ENCODE measurements at places on chromosomes 1 and 21.

DNA sequence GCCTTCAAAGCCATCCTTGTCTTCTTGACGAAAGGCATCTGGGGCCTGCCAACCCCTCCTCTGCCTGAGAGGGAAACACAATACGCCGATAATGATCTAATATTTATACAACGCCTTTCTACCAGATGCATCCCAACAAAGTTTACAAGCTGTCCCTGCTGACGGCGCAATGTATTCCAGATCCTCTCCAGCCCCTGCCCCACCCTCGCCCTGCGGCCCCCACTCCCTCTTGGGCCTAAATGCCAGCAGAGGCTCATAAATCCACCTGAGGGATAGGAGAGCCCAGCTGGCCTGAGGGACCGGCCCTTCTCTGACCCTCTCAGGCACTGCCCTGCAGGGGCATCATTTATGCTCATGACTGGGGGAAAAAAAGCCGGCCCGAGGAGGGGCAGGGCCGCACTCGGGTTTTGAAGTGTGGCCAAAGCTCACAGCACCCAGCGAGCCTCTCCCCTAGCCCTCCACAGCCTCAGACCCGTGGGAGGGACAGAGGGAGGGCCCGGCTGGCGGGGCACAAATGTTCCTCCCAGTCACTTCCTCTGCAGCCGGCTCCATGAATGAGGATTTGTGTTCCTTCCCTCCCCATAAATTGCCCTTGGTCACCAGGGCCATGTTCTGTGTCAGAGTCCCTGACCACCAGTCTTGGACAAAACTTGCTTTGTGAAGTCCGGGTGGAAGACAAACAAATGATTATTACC lies 140.3 kb downstream of the FOXD2 start:
- peak; percentile 79 for DNase-seq

- DNase-seq = no peak
Observed at GRCh38 chr1:171622152-171622462, at the start of gene MYOCOS. Gene MYOCOS (plus strand): TSS chr1:171622243. CDS start chr1:171623884, 1,641 bp downstream.

GRCh38 chr1:171787686-171788480 lies 6.4 kb downstream of the METTL13 start:
- no peak for DNase-seq

DNA sequence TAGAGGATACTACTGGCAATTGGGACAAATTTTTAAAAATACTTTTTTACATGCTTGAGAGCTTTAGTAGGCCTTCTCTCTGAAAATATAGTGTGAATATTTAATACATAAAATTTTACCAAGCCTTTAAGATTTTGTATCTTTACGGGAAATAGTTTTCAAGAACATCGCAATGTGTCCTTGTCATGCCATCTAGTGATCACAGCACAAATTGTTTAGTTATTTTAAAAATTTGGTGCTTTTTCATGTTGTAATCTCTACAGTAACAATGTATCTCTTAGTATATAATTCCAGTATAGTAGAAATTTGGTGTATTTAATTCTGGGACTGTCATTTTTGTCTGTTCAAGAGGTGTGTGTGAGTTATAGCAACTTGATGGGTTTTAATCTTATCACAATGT lies 6.7 kb downstream of the CDC7 start:
- DNase-seq = no peak

DNA sequence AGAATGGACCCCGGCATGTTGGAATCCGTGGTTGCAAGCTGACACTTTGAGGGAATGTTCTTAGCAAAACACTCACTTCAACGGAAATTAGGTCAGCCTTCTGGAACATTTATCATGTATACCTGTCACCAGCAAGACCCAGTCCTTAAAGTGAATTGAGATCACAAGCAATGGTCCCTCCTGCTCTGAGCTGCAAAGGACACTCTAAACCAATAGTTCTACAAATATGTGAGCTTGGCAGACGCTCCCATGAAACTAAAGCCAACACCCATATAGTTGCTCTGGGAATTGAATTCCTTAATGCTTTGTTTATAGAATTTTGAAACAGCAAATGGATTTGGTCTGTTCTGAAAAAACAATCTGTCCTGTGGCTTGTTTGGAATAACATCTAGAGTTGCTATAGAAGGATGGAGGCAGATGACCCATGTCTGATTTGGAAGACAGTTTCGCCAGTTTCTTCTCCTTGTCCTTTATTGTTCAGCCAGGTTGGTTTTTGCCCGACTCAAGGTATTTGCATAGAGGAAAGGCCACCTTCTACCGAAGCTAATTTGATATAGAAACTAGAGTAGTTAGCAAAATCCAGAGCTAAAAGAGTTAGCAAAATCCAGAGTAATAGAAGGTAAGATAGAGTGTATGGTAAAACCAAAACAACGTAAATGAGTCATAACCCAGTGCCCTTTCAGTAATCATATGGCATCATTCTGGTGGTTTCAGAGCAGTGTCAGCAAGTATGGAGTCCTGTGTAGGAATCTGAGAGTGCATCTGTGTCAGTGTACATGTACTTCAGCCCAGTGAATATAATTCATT lies 236.2 kb downstream of the NFIA start:
- no peak for DNase-seq

GRCh38 chr1:180762796-180763195 lies 131.0 kb downstream of the XPR1 start:
- no peak for DNase-seq

GRCh38 chr1:12567288-12567819 lies 50.7 kb downstream of the DHRS3 start:
- DNase-seq = no peak

DNA sequence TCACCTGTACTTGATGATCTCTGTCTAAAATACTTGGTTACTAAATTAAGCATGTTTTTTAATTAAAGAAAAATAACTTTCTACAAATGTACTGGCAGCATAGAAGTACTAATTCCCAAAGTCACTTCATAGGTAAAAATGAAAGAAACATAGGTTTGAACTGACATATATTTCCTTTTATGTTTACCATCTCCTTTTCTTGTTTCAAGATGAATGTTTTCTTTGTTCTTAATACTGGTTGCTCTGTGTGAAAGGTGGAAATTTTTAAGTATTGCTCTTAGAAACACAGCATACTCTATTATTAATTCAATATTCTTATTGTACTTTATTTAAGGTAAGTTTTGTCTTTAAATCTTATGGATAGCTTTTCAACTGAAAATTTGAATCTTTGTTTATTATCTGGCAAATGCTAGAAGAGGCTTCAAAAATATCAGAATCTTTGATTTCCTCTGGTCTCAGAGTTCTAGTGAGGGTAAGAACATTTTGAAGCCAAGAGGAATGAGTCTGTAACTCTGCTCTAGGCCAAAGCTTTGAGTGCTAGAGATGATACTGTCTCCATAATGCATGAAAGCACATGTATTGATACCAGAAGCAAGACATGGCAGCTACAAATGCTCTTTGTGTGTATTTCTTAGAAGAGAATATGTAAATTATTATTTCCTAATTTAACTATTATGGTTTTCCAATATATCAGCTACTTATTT lies 18.2 kb downstream of the RRP15 start:
- no peak for DNase-seq

GRCh38 chr1:94119306-94119705 lies 1.6 kb downstream of the ABCA4 start:
- DNase-seq = no peak

DNA sequence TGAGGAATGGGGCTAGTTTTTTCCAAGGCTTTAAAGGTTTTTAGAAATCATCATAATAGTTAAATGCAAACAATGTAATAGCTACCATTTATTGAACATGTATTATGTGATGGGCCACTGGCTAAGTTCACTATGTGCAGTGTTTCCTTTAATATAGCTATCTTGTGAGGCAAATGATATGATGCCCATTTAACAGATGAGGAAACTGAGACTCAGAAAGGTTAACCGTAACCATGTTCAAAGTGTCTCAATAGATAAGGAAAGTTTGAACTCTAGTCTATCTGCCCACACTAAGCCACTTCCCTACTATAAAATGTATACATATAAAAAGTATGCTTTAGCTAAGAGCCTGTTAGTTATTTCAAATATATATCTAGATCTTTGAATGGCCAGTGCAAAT lies 64.8 kb downstream of the GNG12 start:
- DNase-seq = no peak

DNA sequence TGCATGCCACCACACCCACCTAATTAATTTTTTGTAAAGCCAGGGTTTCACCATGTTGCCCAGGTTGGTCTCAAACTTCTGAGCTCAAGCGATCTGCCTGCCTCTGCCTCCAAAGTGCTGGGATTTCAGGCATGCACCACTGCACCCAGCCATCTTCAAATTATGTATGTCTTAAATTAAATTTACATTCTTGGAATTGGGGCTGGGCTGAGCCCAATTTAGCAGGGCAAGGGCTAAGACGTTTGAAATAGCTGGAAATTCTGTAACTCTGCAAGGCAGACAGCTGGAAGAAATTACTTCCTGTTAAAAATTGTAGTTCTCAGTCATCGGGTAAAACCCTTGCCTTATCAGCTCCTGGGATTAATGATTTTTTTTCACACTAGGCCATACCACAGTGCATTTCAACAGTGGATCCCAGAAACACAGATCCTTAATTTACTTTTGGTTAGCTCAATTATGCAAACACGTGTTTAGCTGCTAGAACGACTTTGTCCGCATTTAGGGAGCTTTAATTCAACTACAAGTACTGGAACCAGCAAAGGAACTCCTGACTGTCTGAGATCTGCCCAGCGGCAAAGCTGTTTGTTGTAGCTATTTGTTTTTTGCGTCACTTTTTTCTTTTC lies 83.3 kb downstream of the OLFML3 start:
- DNase-seq = no peak

DNA sequence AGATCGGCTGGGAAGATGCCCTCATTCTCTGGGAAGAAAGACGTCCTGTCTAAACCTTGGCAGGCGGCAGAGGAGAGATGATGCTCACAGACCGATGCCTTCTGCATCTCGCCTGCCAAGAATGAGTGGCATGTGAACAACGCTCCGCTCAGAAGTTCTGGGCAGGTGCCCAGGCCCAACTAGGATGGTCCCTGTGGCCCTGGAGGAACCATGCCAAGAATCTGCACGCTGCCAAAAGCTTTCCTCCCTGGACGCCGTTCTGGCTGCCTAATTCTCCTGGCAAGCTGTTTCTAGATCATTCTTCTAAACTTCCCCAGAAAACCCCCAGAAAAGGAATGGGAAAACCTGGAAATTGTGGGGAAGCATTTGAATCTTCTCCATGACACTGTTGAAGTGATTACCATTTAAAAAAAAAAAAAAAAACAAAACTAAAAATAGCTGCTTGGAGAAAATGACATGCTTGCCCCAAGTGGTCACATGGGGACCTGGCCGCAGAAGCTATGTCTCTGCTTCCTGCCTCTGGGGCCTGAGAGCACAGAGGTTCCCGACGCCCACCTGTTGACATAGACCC lies 440.9 kb downstream of the PRDM2 start:
- no peak for DNase-seq

- DNase-seq = no peak
Observed at GRCh38 chr1:207396168-207396746, 57.9 kb upstream of the CR2 start.

DNA sequence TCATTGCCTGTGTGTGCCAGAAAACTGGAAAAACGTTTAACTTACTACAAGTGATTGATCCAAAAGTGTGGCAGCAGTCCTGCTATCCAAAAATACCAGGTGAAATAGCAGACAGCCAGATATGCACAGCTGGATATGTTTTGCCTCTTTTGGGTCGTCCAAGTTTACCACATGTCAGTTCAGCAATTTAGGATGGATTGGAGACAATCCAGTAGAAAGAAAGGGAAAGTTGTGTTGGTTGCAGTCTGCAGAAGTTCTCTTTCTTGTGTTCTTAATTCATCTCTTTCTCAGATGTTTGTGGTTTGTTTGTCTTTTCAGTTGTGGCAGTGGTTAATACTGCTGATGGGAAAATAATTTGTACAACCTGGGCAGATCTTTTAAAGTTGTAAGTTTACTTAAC lies 645.0 kb downstream of the PTPRC start:
- no peak for DNase-seq

DNA sequence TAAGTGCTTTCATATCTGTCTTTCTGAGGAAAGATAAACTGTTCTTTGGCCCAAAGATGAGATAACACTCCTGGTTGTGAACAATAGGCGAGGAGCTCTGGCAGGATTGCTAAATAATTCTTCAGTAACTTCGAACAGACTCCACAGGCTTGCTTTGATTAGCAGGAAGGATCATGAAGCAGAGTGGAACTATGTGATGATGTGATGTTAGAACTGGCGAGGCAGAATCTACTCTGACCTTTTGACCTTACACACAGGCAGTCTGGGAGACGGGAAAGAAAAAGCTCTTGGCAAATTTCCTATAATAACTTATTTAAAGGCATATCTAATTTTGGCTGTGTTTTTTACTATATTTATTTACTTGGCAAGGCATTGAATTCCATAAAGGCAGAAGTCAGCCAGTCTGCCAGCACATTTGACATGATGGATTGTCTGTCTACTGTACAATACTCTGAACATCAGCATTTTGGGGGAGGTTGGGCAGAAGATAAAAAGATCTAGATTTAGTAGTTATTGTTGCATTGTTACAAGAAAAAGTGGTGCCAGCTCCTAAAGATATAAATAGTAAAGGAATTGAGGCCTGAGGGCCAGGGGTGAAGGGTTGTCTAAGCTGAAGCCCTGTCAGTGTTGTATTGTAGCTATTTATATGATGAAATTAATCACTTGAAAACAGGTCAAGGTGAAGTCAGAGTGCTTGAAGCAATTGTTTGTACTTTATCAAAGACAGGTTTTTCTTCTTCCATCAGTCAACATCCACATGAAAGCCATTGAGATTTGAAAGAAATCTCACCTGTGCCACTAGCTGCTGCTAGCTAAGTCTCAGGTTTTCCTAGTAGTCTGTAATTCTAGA lies 708.8 kb downstream of the LTN1 start:
- DNase-seq = no peak

DNA sequence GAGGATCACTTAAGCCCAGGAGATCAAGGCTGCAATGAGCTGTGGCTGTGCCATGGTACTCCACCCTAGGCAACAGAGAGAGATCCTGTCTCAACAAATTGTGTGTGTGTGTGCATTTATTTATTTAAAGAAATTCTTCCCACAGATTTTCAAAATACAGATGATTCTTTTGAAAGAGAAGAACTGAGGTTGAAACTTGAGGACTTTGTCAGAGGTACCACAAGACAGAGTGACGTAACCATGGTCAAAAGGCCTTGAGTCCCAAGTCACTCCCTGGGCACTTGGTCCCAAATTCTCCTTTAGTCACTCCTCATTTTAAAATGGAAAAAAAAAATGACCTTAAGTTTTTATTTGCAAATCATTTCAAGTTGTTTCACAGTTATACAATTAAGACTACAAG lies 57.4 kb downstream of the TIAM1 start:
- DNase-seq = no peak

DNA sequence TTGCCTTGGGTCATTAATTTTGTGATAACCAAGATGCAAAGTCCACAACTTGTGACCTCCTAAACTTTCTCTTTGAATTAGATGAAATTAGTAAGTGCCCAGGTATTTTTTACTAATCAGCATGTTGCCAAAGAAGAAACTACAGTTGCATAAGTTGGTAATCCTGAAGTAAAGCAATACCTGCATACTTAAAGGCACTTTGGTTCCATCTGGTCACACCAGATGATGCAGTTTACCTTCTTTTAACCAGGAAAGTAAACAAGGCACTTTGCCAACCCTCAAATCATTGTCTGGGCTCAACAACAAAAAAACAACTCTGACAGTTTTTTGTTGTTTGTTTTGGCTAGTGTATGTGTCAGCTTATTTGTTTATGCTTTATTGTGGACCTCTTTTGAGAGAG lies 55.5 kb upstream of the DYNLT5 start:
- DNase-seq = no peak
